ENCODE measurements at places on chromosomes 16 and 17.
A peak's percentile ranks its signal among the peaks of the same experiment; 100 is the strongest.

DNA sequence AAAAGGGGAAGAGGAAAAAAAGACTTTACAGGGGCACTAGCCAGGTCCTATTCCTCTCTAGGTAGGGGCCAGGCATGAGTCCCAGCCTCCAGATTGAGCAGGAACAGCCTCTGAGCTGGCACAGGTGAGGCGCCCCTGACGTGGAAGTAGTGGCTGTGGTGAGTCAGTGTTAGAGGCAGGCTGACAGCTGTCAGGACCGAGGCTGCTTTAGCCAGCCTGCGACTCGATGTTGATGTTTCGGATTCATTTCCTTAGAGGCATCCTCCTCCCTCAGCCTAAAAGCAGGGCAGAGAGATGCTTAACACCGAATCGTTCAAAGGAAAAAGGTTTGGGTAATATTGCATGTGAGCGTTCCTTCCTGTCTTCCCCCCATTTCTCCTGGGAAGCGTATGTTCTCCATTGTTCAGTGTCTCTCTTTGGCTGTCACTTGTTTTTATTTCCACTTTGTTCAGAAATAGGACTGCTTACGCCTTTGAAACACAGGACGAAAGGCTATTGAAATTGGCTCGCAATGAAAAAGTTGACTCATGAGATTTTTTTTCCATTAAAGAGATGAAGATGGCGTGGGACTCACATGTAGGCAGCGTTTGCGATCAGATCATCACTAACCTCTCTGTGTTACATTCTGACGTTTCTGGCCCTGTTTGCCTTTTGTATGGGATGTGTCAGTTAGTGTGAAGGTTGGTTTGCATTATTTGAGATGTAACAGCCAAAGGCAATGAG is 1.3 kb downstream of the KIAA0513 start:
- no peak overlapping the region for H3K27ac ChIP-seq
- H3K36me3 ChIP-seq, result no peaks in the 10 kb centered on the region
- peak overlapping the region; percentile 77 for H3K4me3 ChIP-seq
- H3K4me1 ChIP-seq, result no peaks in the 10 kb centered on the region
- H3K27me3 ChIP-seq, result no peaks in the 10 kb centered on the region
- no peak for DNase-seq

DNA sequence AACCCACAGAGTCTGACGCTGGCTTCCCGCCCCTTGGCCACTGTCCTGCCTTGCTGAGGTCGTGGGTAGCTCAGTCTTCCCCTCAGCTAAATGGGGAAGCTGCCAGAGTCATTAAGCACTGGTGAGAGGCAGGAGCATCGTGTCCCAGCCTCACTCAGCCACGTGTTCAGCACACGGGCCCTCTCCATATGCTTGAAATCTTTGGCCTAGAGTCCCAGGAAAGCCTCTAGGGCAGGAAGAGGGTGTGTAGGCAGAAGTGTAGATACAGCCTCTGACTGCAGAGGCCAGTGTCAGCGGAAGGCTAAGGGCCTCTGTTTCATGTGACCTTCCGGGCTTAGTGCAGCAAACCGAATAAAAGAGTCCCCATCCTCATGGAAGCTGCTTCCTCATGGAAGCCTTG is 4.1 kb downstream of the DHODH start:
- peaks cover 10% of the 10 kb centered on the region for H3K36me3 ChIP-seq
- no peaks in the 10 kb centered on the region for H3K27me3 ChIP-seq
- no peak overlapping the region for H3K27ac ChIP-seq

- H3K4me3 ChIP-seq, result no peak overlapping the region
- DNase-seq, result no peak
Observed at GRCh38 chr17:2450016-2450650, 49.3 kb upstream of the MNT start.

DNA sequence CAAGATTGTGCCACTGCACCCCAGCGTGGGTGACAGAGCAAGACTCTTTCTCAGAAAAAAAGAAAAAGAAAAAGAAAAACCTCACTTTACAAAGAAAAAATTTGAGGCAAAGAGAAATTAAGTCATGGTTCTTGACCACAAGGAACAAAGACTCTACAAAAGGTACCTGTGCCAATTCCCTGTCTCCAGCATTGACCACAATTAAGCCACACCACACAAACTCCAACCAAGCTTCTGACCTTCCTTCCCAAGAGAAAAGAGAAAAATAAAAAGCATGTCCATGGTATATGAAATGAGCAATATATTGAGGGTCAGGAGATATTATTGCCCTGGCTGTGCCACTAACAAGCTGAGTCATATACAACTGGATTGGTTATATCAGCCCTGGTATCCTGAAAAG is 146.3 kb upstream of the NOG start:
- H3K27ac ChIP-seq, result no peak overlapping the region
- H3K27me3 ChIP-seq, result no peaks in the 10 kb centered on the region
- DNase-seq, result no peak
- H3K4me1 ChIP-seq, result no peaks in the 10 kb centered on the region
- no peak overlapping the region for H3K4me3 ChIP-seq
- H3K36me3 ChIP-seq, result no peaks in the 10 kb centered on the region

- no peaks in the 10 kb centered on the region for H3K27me3 ChIP-seq
- no peak for DNase-seq
- H3K36me3 ChIP-seq, result no peaks in the 10 kb centered on the region
- 0 out of 2 replicates have a peak, but pooled peaks cover 2% of the 10 kb centered on the region for H3K4me1 ChIP-seq
Observed at GRCh38 chr17:5585836-5586521, 1.7 kb upstream of the NLRP1 start.

DNA sequence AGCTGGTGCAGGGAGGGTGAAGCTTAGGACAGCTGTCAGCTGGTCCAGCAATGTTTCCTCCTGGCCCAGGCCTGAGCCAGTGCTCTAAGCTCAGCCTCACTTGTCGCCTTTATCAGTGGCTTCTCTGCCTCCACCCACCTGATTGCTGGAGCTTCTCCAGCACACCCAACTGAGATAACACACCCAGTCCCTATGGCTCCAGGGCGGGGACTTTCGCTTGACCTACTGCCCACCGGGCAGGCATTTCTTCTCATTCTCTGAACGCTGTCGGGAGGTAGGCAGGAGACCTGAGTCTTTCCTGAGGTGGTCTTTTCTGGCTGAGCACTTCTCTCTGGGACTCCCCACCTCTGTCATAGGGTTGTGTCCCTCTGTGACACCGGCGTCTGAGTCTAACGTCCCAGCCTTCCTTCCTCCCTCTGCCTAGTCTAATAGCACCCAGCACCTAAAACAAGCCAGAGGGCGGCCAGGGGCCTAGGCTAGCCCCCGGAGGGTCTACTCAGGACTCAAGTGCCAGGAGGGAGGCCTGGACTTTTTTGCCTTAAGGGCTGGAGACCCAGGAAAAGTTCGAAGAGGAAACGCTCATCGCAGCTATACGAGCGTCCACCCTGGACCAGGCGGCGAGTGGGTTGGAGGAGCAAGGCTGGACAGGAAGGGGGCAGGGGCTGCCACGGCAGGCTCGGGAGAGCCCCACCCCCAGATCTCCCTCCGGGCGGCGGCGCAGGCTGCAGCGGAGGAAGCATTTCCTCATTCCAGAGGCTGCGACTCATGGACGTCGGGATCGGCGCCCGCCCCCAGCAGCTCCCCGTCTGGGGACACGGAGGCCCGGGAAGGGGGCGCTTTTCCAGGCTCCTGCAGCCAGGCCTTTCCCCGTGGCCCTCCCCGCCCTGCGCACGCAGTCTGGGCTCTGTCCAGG is 756 bp downstream of the TAX1BP3 start:
- no peak overlapping the region for H3K27ac ChIP-seq
- H3K4me1 ChIP-seq, result peaks cover 3% of the 10 kb centered on the region
- peaks cover 29% of the 10 kb centered on the region for H3K36me3 ChIP-seq
- H3K4me3 ChIP-seq, result peak overlapping the region; percentile 98
- no peaks in the 10 kb centered on the region for H3K27me3 ChIP-seq
- DNase-seq, result peak; percentile 80

DNA sequence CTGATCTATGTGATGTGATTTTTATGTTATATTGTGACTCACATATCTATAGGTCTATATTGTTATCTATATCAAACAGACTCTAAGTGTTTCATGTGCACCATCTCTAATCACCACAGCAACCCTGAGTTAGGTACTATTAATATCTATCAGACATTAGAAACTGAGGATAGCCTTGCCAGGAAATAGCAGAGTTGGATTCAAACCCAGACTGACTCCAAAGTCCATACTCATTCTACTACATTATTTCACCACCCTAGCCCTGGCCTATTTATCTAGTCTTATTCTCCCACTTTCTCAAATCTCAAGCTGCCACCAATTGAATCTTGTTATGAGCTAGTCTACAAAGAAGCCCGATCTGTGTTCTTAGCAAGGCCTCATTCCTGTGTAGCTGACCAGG is 65.4 kb upstream of the GNAO1 start:
- H3K4me3 ChIP-seq, result no peak overlapping the region
- H3K36me3 ChIP-seq, result no peaks in the 10 kb centered on the region
- H3K27me3 ChIP-seq, result no peaks in the 10 kb centered on the region
- no peak overlapping the region for H3K27ac ChIP-seq
- H3K4me1 ChIP-seq, result no peaks in the 10 kb centered on the region
- no peak for DNase-seq

DNA sequence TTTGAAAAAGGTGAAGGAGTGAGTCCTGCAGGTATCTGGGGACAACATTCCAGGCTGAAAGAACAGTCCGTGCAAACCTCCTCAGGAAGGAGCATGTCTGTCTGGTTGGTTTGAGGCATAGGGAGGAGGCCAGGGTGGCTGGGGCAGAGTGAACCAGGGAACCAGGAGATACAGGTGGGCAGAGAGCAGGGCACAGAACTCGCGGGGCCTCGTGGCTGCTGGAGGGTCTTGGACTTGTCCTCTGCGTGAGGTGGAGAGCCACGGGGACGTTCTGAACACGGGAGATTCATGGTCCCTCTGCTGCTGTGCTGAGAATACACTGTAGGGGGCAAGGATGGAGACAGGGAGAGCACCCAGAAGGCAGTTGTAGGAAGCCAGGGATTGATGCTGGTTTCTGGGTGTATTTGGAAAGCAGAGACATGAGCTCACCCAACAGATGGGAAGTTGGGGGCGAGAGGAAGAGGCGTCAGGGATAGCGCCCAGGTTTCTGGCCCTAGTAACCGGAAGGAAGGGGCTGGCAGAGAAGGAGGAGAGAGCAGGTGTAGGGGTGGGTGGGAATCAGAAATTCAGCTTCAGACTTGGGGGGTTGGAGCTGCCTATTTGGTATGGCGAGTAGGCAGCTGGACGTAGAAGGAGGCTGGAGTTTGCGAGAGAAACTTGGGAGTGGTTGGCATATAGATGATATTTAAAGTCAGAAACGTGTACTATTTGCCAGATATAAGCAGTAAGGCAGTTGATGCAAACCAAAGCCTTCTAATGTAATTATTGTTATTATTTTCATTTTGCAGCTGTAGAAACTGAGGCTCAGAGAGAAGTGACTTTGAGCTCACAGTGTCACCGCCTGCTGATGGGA is at the start of gene CCL17:
Gene CCL17, plus strand, starts transcription at position 803 of the 853 bp plus-strand sequence. CDS start 9,166 bp downstream, outside the sequence.
- H3K27ac ChIP-seq, result no peak within 1 kb of the TSS
- H3K27me3 ChIP-seq, result no peaks in the 10 kb centered on the region
- H3K36me3 ChIP-seq, result no peaks in the 10 kb centered on the region
- H3K4me1 ChIP-seq, result no peaks in the 10 kb centered on the region
- no peak within 1 kb of the TSS for H3K4me3 ChIP-seq
